ENCODE measurements at places on chromosomes 3 and 15. TPM values are rescaled to one million over a fixed set of nuclear protein-coding genes. Genes with fewer than 3 reads are reported as not detected.

ANKRD63 gene
- total RNA-seq = under 0.01 TPM

RPP14 gene
- 6.6 TPM for total RNA-seq

EPHA6 gene
- total RNA-seq = not detected

P2RY1 gene
- under 0.01 TPM for total RNA-seq

CFAP91 gene
- not detected for total RNA-seq

FAM107A gene
- not detected for total RNA-seq
